ENCODE measurements at places on chromosomes 12 and 14. TPM values are rescaled to one million over a fixed set of nuclear protein-coding genes. Genes with fewer than 3 reads are reported as not detected.

Gene KRT85
- not detected for total RNA-seq

Gene CLEC4C
- not detected for total RNA-seq

Gene LPAR5
- 7.0 TPM for total RNA-seq

Gene FOS
- total RNA-seq = 9.7 TPM

- H3K27ac ChIP-seq = no peak overlapping the region
- peaks cover 45% of the 10 kb centered on the region for H3K27me3 ChIP-seq
- H3K4me3 ChIP-seq = no peak overlapping the region
Measured at GRCh38 chr12:131311764-131312163, 358.1 kb downstream of the ADGRD1 start.

- H3K36me3 ChIP-seq = no peaks in the 10 kb centered on the region
- no peak for DNase-seq
- no peak overlapping the region for H3K27ac ChIP-seq
Measured at GRCh38 chr12:26135010-26135420, 10.2 kb upstream of the BHLHE41 start.

DNA sequence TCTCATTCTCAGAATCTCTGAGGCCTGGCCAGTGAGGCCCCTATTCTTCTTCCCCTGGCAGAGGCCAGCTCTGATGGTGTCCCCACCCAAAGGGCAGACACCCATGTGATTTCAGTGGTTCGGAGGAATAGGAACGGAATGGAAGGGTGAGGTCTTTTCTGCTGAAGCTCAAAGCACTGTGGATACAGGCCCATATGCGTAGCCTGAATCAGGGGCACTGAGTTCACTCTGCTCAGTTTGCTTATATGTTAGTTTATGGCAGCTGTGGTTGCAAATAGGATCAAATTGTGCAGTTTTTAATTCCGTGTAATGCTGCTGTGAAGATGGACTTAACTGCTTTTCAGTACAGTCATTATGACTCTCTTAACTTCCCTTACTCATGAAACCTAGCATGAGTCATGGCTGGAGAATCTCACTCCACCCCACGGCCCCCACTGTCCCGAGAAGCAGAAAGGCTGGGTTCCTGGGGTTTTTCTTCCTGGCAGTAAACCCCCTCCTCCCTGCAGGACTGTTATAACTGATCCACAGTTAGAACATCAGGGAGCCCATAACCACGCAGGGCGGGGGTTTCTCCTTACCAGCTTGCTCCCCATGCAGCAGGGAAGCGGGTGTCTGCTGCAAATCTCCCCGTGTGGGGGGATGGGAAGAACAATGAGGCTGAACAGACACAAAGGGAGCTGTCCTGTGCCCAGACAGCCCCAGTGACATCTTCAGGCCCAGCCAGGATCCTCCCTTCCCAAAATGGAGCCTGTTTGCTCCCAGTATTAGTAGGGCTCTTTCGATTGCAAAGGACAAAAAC, 122.7 kb downstream of the SLC38A6 start:
- DNase-seq = no peak
- H3K36me3 ChIP-seq = no peaks in the 10 kb centered on the region
- H3K4me3 ChIP-seq = no peak overlapping the region

DNA sequence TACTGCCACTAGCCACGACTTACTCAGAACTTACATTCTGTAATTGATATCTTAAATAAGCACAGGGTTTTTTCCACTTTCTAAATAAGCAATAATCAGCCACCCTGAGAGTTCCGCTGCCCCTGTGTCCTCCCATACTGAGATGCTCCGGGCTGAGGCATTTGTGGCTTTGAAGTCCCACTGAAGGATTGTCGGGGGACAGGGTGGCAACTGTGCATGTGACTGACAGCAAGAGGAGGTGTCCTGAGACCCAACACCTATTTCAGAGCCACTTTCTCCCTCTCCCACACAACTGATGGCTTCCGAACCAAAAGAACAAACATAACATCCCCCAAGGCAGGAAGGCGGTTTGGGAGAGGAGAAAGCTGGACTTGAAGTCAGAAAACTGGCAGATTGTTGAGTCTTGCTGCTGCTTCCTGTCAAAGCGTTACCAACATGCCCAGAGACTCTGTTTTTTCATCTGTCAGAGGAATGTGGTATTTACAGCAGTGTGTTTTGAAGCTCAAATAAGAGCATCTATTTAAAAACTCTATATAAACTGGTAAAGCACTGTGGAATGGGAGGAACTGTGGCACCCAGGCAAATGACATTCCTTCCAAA, 157.9 kb upstream of the FKBP4 start:
- DNase-seq = no peak
- H3K27me3 ChIP-seq = no peaks in the 10 kb centered on the region
- H3K36me3 ChIP-seq = peaks cover 20% of the 10 kb centered on the region
- no peak overlapping the region for H3K4me3 ChIP-seq

DNA sequence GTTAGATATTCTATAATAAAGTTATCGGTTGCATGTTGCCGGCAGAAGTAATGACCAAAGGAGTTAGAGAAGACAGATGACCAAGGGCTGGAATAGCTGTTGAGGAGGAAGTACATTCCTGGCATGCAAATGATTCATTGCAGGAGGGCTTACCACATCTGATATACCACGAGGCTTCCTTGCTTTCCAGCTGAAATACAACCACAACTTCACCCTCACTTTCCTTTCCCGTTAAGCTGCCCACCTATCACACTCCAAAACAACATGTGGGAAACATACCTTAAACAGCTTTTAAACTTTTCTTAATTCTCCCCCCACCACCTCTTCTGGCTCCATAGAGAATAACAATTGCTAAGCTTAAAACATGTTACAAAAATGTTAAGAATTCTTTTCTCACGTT, 594.1 kb downstream of the NRXN3 start:
- H3K27me3 ChIP-seq = no peaks in the 10 kb centered on the region
- H3K27ac ChIP-seq = no peak overlapping the region
- no peak overlapping the region for H3K4me3 ChIP-seq
- no peak for DNase-seq
- H3K36me3 ChIP-seq = no peaks in the 10 kb centered on the region

DNA sequence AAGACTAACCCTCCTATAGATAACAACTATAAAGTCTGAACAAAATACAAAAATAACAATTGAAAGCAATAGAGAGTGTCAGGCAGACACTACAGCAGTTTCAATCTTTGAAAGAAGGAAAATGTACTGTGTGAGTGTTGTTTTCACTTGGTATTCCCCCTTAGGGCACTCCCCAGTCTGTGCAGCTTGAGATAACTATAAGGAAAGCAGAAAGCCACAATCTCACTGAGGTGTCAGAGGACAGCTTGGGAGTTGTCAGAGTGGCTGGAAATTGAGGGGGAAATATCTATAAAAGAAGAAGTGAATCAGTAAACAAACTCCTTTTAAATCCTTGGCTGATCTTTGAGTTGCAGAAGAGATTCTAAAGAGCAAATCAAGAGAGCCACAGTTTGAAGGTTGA, 364.8 kb downstream of the NELL2 start:
- DNase-seq = no peak
- H3K4me1 ChIP-seq = no peaks in the 10 kb centered on the region
- H3K4me3 ChIP-seq = no peak overlapping the region
- H3K36me3 ChIP-seq = no peaks in the 10 kb centered on the region
- H3K27ac ChIP-seq = no peak overlapping the region
- no peaks in the 10 kb centered on the region for H3K27me3 ChIP-seq

GRCh38 chr14:72243309-72244293, 311.4 kb downstream of the RGS6 start:
- peak overlapping the region; percentile 29 for H3K27ac ChIP-seq
- no peak for DNase-seq
- H3K4me3 ChIP-seq = no peak overlapping the region
- H3K27me3 ChIP-seq = no peaks in the 10 kb centered on the region
- H3K36me3 ChIP-seq = no peaks in the 10 kb centered on the region

DNA sequence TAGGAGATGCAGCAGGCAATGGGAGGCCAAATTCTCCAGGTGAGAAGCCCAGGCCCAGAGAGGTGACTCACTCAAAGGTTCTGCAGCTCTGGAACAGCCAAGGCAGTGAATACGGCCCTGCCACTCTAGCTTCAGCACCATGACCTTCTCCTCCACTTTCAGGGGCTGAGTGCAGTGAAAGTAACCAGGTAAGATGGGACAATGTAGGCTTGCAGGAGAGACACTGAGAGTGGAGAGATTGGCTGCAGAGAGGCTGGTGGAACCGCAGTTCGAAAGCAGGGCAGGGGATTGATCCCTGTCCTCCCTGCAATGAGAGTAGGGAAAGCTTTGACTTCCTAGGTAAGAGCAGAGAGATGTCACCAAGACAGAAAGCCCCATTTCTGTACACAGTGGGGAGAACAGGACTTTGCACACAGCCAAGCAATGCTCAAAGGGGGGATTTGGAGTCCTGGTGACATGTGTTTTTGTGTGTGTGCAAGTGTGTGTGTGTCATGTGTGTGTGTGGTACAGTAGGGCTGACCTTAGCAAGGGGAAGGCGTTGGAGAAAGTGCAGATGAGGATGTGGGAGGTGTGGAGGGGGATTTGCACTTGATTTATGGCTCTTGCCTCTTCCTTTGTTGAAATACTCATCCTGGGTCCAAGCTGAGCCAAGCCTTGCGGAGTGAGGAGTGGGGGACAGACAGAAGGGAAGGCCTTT, 12.7 kb downstream of the DHRS2 start:
- peaks cover 16% of the 10 kb centered on the region for H3K27me3 ChIP-seq
- no peak overlapping the region for H3K4me3 ChIP-seq
- no peak for DNase-seq
- no peaks in the 10 kb centered on the region for H3K4me1 ChIP-seq

DNA sequence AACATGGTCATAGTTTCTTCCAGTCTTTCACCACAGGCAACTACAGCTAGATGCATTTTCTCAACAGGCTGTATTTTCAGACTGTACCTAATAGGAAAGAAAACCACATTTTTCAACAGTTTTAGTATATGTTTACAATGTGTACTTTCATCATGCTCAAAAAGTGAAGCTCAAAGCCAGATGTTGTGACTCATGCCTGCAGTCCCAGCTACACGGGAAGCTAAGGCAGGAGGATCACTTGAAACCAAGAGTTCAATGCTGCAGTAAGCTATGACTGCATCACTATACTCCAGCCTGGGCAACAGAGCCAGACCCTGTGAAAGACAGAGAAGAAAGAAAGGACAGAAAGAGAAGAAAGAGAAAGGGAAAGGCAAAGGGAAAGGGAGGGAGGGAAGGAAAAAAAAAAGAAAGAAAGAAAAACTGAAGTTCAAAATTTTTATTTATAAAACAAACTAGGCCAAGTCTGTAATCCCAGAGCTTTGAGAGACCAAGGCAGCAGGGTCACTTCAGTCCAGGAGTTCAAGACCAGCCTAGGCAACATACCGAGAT, 25.5 kb downstream of the GXYLT1 start:
- H3K27me3 ChIP-seq = no peaks in the 10 kb centered on the region
- H3K4me3 ChIP-seq = no peak overlapping the region
- no peaks in the 10 kb centered on the region for H3K4me1 ChIP-seq
- H3K36me3 ChIP-seq = peaks cover 18% of the 10 kb centered on the region
- DNase-seq = no peak

DNA sequence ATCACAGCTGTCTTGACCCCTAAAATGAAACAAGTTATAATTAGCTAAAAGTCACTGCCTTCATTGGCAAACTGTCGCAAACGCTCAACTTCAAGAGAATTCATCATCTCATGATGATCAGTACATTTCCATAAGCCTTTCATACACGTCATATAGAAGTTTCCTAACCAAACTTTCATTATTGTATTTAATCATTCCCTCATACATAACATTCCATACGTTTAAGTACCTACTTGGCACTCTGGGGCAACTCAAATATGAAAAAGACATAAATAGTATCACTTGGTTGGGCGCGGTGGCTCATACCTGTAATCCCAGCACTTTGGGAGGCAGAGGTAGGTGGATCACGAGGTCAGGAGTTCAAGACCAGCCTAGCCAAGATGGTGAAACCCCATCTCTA, 12.4 kb upstream of the PPP2R5E start:
- no peak overlapping the region for H3K27ac ChIP-seq
- no peak for DNase-seq
- no peak overlapping the region for H3K4me3 ChIP-seq
- no peaks in the 10 kb centered on the region for H3K36me3 ChIP-seq
- no peaks in the 10 kb centered on the region for H3K4me1 ChIP-seq

DNA sequence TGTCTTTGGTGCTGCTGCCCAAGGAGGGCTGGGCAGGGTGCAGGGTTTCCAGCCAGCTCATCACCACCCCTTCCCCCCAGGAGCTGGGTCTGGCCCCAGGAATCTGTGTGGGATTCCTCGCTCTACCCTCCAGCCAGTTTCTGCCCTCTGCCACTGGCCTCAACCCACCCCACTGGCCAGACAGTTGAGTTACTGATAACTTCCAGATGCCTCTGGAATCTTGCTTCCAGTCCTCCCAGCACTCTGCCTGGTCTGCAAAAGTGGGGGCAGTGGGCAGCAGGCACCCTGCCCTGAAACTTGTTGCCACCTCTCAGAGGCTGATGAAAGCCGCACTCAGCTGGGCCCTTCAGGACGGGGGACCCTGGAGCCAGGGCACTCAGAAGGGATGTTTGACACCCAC, 20.1 kb upstream of the TBX3 start:
- no peaks in the 10 kb centered on the region for H3K36me3 ChIP-seq
- no peak overlapping the region for H3K27ac ChIP-seq
- H3K4me1 ChIP-seq = peaks cover 18% of the 10 kb centered on the region
- peak; percentile 48 for DNase-seq
- no peak overlapping the region for H3K4me3 ChIP-seq

DNA sequence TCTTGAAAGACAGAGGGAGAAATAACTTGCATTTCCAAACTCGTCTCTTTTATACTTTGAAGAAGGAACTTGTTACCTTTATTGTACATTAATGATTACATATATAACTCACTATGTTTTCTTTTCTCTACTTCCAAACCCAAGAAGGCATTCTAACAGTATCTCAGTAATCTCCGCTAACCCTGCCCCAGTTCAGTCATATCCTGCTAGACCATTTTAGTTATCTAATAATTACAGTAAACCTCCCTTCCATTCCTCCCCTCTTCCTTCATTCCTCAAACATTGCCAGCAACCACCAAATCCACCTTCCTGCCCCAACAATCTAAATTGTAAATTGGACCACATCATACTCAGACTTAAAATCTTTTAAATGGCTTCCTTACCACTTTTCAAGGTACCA, 30.6 kb downstream of the STK38L start:
- H3K36me3 ChIP-seq = no peaks in the 10 kb centered on the region
- peak overlapping the region; percentile 7 for H3K27ac ChIP-seq
- peaks cover 97% of the 10 kb centered on the region for H3K4me1 ChIP-seq

GRCh38 chr14:55272922-55273321, 1.7 kb downstream of the FBXO34 start:
- H3K4me3 ChIP-seq = peak overlapping the region; percentile 96
- H3K27ac ChIP-seq = peak overlapping the region; percentile 95
- H3K36me3 ChIP-seq = no peaks in the 10 kb centered on the region
- peaks cover 65% of the 10 kb centered on the region for H3K4me1 ChIP-seq
- no peaks in the 10 kb centered on the region for H3K27me3 ChIP-seq
- DNase-seq = no peak

DNA sequence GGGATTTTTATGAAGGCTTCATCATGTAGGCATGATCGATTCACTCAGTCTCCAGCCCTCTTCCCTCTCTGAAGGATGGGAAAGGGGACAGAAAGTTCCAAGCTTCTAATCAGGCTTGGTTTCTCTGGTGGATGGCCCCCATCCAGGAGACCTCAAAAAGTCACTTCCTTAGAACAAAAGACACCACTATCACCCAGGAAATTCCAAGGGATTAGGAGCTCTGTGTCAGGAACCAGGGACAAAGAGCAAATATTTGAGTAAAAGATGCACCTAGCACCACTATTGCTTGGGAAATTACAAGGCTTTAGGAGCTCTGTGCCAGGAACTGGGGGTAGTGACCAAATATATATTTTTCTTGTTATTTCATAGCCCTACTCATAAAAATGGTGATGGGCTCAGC, 33.6 kb upstream of the TMX1 start:
- H3K27ac ChIP-seq = no peak overlapping the region
- H3K4me1 ChIP-seq = no peaks in the 10 kb centered on the region
- no peaks in the 10 kb centered on the region for H3K36me3 ChIP-seq
- no peak overlapping the region for H3K4me3 ChIP-seq
- DNase-seq = no peak
